ENCODE measurements at places on chromosomes 1 and 21.

GRCh38 chr1:1121611-1122077 lies 5.8 kb upstream of the C1orf159 start:
- DNase-seq, result no peak

DNA sequence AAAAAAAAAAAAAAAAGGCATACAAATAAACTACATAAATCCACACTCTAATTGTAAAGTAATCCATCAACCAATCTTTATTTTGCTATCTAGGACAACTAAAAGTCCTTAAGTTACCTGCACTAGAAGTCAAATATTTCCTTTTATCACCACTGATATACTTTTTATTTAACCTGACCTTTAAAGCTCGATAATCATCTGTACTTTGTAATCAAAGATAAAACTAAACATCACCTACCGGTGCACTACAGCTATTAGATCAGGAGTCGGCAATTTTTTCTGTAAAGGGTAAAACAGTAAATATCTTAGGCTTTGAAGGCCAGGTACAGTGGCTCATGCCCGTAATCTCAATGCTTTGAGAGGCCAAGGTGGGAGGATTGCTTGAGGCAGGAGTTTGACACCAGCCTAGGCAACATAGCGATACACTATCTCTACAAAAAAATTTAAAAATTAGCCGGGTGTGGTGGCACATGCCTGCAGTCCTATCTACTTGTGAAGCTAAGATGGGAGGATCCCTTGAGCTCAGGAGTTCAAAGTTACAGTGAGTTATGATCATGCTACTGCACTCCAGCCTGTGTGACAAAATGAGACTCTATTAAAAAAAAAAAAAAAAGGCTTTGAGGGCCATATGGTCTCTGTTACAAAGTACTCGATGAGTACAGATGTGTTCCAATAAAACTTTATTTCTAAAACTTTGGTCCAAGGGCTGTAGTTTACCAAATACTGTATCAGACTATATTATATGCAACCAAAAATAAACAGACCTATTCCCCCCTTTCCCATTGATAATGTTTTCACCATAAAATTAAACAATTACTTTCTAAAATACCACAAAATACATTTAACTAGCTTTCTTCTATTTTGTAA lies 47.1 kb downstream of the TESK2 start:
- DNase-seq, result no peak

- DNase-seq, result no peak
Observed at GRCh38 chr1:17732475-17732874, 22.7 kb upstream of the ACTL8 start.

DNA sequence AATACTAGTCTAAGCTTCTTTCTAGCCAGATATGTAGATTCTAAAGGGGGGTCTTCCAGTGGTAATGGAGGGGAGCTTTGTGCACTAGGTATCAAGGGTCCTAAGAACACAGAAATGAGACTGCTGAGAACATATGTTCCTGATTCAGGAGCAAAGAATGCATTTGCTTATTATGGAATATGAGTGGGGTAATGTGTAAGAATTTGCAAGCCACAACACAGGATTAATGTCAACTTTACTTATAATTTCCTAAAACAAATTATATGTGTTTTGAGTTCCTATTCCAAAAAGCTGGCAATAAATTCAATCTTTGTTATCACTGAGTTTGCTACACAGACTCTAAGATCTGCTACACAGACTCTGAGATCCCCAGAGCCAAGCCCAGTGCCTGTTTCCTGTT lies 357.0 kb upstream of the PTBP2 start:
- DNase-seq, result no peak

- DNase-seq, result peak; percentile 48
Observed at GRCh38 chr1:93528412-93528811, 80.5 kb downstream of the FNBP1L start.

Data from hematopoietic multipotent progenitor cell (in vitro differentiated cells).